ENCODE measurements at places on chromosomes 6 and 20.

DNA sequence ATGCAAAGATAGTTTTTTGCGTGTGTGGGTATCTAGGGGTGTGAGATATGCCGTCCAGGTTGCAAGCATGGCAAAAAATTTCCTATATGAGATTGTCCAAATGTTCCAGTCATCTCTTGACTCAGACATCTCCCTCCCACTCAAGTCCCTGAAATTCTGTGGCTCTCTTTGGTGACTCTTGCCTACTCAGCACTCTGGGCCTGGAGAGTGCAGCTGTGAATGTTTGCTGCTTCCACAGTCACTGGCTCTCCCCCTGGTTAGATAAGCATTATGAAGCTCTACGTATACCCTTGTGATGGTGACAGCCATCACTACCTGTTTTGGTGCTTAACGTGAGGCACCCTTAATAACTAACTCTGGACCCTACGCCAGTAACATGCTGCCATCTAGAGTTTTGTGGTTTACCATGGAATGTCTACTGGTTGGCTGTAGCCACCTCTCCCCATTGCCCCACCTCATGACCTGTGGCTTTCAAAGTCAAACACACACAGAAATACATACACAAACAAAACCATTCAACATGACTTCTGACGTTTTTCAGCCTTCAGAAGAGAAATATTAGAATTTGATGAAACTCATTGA is 621.9 kb upstream of the CITED2 start:
- no peak for DNase-seq

DNA sequence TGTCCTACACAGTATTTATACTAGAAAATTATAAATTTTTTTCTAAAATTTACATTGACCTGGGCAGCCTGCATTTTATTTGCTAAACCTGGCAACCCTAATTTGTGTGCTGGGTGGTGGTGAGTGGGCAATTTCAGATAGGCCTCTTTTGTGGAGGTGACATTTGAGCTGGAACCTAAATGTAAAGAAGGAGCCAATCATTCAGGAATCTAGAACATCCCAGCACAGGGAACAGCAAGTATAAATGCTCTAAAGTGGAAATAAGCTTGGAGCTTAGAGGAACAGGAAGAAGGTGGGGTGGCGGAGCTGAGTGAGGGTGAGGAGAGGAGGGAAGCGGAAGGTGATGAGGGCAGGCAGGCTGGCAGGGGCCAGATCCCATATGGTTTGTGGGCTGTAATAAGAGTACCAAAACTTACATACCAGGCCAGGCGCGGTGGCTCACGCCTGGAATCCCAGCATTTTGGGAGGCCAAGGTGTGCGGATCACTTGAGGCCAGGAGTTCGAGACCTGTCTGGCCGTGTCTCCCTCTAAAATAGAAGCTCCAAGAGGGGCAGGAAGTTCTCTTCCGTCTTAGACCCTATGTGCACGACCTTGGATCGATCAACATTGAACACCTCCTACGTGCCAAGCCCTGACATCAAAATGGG is 549 bp upstream of the CSE1L start:
- no peak for DNase-seq

- DNase-seq: no peak
These were observed 18.1 kb upstream of the SFT2D1 start for GRCh38 chr6:166360243-166361076.

GRCh38 chr6:28357036-28357435 is 7.3 kb downstream of the ZKSCAN3 start:
- DNase-seq: no peak

- DNase-seq: no peak
These were observed 31.3 kb upstream of the MRAP2 start for GRCh38 chr6:84002226-84002625.

DNA sequence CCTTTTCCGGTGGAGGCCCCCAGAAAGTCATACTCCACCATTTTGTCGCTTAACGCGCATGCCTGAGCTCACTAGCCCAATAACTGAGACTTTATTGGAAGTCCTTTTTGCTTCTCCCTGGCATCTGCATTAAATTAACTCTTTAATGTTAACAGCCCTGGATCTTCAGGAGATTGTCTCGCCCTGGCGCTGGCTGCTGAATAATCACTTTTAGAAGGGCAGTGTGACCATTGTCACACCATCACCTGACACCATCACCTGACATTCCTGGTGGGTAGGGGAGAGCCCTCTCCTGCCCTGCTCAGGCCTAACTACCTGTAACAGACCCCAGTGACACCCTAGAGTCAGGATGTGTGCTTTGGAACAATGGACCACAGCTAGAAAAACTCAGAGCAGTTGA is 115.5 kb upstream of the SNX9 start:
- no peak for DNase-seq

DNA sequence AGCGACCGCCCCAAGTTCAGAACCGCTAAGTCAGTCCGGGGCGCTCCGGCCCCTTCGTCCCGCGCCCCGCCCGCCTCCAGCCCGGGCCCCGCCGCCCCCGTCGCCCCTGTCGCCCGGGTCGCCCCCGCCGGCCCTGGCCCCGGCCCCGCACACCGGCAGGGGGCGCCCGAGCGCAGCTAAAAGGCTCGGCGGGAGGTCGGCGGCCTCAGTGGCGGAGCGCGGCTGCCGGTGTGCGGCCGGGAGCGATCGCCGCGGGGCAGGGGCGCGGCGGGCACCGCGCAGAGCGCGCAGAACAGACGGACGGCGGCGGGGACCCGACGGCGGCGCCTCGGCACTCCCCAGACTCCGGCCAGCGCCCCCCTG is at the start of gene FNDC1:
TSS of gene FNDC1 (plus strand) at position 208 of the 363 bp plus-strand sequence. CDS start 197 bp downstream, outside the sequence.
- DNase-seq: peak; percentile 80

DNA sequence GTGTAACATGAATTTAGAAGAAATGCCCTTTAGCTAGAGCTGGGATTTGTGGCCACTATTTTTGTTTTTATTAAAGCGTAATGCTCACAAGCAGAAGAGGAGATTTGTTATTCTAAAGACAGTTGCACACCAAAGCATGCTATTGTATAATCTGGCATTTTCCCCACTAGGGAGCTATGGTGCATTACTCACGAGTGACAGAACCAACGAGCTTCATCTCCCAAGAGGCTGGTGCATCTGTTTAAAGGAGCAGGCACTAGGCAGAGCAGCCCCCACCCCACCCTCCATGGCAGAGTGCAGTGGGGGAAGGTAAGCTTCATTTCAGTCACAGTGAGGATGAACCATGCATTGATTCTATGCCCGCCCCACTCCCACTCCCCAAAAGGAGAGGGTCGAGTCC is 287.3 kb upstream of the TSHZ2 start:
- no peak for DNase-seq

- DNase-seq: no peak
These were observed 514.0 kb upstream of the BTBD3 start for GRCh38 chr20:11403711-11404110.

DNA sequence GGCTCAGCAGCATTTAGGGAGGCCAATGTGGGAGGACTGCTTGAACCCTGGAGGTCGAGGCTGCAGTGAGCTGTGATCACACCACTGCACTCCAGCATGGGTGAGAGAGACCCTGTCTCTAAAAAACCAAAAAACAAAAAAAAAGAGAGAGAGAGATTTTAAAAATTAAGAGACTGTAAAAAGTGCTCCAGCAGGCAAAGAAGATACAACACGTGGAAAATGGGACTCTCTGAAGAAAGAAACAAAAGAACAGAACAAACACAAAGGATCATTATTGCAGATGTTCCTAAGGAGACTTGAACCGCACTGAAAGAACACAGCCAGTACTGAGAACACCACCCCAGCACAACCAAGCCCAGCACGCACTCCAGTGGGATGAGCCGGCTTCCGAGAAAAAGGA is 74.2 kb downstream of the TAF4 start:
- no peak for DNase-seq

Measured in D721Med (cell line).